ENCODE measurements at places on chromosomes 16 and 17.

- no peak for DNase-seq
Observed at GRCh38 chr16:87344931-87345631, 27.9 kb upstream of the C16orf95 start.

DNA sequence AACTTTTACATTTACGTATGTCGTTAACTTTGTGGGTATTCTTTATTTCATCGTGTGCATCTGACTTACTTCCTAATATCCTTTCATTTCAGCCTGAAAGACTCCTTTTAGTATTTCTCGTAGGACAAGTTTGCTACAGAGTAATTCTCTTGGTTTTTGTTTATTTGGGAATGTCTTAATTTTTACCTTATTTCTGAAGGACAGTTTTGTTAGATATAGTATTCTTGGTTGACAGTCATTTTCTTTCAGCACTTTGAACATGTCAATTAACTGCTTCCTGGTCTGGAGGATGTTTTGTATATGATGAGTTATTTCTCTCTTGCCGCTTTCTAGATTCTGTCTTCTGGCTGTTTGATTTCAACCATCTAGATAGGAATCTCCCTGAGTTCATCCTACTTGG is 109.2 kb upstream of the NACA2 start:
- DNase-seq = no peak

DNA sequence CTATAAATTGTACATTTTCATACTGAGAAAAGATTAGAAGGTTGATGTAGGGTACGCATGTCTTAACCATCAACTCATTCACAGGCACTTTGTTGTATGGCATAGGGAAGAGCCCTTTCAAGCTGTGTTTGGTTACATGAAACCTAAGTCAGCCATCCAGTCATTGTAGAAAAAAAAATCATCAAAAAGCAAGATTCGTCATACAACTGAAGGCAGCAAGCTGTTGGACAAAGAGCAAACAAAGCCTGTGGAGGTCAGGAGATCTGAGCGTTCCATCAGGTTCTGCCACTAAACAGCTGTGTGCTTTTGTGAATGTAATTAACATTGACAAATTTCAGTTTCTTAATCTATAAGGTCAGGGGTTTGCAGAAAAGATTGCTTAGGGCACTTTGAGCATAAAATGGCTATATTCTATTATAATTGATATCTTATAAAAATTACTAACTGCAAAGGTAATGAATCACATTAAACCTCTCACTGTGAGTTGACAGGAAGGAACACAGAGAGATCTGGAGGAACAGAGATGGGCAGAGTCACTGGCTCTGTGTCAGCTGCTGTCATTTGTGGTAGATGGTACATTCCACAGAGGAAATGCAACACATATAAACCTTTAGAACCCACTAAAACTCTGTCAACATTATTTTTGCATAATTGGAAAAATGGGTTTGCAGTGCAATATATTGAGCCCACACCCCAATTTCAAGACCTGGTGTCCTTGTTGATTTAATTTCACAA is 66.3 kb upstream of the MYOCD start:
- DNase-seq = no peak

- no peak for DNase-seq
Observed at GRCh38 chr17:16460796-16461605, 31.0 kb downstream of the LRRC75A start.

All from NCI-H1048 (cell line).